ENCODE measurements at places on chromosomes 11 and 22.

DNA sequence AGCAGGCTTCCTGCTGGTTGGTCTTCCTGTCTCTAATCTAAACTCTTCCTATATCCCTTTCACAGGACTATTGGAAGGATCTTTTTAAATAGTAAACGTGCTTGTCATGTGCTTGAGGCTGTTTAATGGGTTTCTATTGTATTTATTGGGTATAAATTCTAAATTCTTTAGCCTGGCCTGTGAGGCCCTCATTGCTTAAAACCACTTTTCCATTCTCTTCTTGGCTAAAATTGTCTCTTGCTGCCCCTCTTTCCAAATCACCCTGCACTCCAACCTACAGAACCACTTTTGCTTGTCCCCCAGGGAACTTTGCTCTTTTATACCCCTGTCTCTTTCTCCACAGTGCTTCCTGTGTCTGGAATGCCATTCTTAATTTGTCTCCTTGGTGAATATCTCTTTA, 46.4 kb upstream of the MUC15 start:
- DNase-seq, result no peak

GRCh38 chr22:45934168-45934564, 42.8 kb downstream of the WNT7B start:
- no peak for DNase-seq

DNA sequence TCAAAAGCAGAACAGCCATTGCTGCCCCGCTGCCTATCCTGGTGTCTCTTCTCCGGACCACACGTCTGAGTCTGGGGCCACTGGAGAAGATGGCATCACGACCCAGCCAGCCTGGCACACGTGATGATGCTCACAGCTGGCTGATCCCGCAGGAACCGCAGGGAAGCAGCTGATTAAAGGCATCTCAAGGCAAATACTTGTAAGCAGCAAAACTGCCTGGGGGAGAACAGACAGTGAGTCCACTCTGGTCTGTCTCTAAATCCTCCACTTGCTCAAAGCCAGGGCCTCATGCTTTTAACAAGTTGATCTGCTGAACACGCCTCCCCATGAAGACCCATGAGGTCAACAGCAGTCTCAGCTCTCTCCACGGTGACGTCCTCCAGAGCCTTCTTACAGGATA, 108.6 kb downstream of the BRD1 start:
- DNase-seq, result no peak

DNA sequence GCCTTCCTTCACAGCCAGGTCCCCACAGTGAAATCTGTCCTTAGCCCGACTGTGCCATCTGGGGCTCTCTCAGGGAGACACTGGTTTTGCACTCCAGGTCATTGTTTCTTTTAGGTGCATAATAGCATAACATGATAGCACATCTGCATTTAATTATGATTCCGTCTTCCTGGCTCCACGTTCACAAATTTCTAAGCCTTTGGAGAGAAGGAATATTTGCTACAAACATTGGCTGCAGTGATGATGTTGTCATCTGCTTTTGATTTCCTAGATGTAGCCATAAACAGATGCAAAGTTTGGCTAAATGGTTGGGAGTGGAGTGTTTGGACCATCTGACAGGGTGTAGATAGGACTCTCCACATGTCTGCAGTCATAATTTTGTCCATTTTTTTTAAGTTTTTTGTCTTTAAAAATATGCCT, 12.0 kb upstream of the CAT start:
- no peak for DNase-seq

- no peak for DNase-seq
These were observed 87.2 kb upstream of the CADM1 start for GRCh38 chr11:115591380-115591779.

GRCh38 chr11:62144641-62145255, 20.9 kb downstream of the INCENP start:
- DNase-seq, result no peak

- no peak for DNase-seq
These were observed 13.0 kb downstream of the ZBED4 start for GRCh38 chr22:49866646-49867045.

- no peak for DNase-seq
These were observed 15.4 kb upstream of the LINC01488 start for GRCh38 chr11:69466039-69466438.

DNA sequence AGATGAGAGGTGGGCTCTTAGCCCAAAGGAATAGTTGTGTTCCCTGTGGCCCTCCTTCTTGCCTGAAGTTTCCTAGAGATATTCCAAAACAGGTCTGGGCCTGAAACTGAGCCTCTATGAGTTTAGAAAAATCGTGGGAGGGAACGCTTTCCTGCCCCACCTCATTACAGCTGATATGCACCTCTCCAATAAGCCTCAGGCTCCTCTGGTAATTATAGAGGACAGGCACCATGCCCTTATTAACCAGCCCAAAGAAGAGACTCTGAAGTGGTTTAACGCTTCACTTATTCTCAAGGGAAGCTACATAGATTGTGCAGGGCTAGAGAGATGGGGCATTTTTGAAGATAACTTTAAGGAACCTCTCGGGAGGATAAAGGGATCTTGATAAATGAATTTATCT, 3.4 kb upstream of the MPZL2 start:
- no peak for DNase-seq

GRCh38 chr11:1669546-1670218, 27.3 kb upstream of the KRTAP5-6 start:
- no peak for DNase-seq

DNA sequence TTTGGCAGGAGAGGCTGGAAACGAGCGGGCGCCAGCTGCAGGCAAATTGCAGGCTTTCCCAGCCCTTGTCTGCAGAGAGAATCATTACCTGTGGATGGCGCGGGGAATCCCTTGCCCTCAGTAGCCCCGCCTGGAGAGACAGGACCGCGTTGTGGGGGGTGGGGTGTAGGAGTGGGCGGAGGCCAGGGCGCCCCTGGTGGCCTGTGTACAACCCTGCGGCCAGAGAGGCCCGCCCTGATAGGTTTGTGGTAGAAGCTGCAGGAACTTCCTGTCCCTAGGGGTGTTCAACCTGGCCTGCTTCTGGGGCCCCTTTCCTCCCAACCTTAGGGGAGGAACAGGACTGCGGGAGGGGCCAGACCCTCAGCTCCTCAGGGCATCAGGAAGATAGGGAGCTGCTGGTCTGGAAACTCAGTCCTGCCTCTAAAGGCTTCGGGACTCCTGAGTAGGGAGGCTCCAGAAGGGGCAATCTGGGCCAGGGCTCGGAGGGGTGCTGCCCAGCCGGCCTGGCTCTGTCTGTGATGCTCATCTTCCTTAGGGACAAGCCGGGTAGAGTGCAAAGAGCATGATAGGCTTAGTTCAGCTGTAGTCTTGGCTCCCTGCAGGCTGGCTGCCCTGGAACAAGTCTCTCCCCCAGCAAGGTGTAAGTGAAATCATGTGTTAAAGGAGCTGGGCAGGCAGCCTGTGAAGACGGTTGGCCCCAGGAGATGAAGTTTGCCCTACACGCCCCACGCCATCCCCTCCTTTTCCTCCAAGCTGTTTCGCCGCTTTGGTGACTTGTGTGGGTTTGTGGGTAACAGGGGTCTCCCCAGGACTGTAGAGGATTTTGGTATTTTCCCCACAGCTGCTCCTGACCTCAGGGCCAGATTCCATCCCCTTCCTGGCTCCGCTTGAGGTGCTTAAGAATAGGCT, 24.1 kb upstream of the SUSD2 start:
- peak; percentile 49 for DNase-seq

DNA sequence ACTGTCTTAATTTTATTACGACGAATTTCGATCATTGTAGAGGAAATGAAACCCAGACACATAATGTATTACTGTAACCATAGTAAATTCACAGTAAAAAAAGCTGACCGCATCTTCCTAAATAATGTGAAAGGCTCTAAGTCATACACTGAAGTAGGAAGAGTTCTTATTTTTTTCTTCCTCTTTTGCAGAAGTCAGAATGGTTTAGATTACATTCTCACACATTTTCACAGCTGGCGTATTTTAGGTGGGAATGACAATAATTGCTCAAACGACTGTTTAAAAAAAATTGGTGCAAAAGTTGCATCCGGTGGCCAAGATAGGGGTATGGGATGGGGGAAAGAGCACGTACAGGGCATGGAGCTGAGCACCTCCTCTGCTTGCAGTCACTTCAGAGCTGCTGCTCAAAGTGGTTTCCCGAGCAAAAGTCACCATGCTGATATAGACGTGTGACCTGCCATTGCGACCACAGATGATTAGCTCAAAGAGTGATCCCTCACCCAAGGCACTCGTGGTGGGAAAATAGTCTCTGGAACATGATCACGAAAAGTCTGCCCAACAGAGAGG, 35.3 kb downstream of the MMP13 start:
- no peak for DNase-seq

DNA sequence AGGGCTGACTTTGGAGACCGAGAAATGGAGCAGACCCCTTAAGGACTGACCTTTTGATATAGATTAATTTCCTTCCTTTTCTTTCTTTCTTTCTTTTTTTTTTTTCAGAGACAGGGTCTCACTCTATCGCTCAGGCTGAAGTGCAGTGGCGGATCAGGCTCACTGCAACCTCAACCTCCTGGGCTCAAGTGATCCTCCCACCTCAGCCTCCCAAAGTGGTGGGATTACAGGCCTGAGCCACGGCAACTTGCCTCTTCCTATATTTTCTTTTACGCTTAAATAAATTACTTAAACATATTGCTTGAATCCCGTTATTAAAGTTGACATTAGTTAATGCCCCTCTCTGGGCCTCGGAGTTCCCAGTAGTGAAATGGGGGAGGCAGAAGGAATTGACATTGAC, 350 bp upstream of the KCTD14 start:
- DNase-seq, result no peak

DNA sequence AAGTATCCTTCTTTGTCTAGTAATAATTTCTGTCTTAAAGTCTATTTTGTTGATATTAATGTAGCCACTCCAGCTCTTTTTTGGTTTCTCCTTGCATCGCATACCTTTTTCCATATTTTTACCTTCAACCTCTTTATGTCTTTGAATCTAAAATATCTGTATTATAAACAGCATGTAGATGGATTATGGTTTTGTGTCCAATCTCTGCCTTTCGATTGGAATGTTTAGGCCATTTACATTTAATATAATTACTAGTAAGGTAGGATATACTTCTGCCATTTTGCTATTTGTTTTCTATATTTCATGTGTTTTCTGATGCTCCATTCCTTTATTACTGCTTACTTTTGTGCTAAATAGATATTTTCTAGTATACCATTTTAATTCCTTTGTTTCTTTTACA, 39.5 kb downstream of the TMPRSS5 start:
- no peak for DNase-seq

GRCh38 chr11:66420671-66421476, at the start of gene NPAS4:
Gene NPAS4, plus strand, starts transcription at chr11:66421035. Its CDS starts 145 bp downstream, at chr11:66421180.
- peak; percentile 77 for DNase-seq

DNA sequence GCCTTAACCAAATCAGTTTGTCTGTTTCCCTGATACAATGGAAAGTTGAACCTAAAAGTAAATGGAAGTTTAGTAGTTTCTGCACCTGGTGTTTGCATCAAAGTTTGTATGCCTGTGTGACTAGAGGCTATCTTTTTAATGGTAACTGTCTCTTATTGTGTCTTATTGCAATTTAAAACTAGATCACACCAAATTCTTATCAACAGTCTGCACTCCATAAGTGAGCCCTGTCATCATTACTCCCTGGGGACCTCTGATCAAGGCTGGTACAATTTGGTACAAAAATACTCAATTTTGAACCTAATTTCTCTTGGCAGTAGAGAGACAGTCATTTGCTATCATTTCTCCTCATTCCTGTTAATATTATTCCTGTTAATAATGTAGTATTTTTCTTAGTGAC, 38.1 kb downstream of the ARHGAP1 start:
- no peak for DNase-seq

DNA sequence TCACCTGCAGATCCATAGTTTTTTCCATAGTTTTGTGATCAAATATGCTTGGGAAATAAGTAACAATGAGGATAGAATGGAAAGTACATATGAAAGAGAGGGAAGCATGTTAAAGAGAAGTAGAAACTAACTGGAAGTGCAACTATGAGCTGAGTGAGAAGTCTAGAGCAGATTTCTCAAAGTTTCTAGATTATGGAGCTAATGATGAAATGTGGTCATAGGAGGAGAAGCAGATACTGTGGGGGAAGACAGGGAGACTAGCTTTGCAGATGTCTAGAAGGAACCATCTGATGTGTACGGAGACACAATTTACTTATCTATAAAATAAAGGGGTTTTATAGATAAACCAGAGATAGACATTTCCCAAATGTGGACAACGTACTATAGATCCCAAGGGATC, 37.1 kb downstream of the RELT start:
- DNase-seq, result no peak

DNA sequence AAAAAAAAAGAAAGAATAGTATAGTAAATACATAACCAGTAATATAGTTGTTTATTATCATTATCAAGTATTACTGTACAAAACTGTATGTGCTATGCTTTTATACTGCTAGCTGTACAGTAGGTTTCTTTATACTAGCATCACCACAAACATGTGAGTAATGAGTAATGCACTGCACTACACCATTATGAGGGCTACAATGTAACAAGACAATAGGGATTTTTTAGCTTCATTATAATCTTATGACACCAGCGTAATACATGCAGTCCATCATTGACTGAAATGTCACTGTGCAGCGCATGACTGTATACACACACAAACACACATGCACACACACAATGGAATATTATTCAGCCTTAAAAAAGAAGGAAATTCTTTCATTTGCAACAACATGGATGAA, 111.5 kb upstream of the ZBED5 start:
- no peak for DNase-seq

GRCh38 chr11:119520966-119521365, 98.0 kb upstream of the THY1 start:
- DNase-seq, result peak; percentile 27

DNA sequence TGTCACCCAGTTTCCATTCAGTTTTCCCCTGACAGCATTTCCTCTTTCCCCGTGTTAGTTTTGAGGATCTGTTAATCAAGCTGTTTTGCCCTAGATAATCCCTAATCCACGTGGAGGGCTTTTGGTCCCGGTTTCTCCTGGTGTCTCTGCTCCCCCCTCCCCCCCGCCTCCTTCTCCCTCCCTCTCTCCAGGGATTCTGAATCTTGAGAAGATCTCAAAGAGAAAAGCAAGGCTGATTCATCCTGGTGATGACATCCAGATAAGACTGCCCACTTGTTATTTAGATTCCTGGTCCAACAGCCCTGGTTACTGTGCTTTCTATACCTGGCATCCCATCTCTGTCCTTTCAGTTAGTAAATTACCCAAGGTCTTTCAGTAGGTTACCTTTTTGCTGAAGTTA, 59.4 kb downstream of the KCNA4 start:
- DNase-seq, result no peak

DNA sequence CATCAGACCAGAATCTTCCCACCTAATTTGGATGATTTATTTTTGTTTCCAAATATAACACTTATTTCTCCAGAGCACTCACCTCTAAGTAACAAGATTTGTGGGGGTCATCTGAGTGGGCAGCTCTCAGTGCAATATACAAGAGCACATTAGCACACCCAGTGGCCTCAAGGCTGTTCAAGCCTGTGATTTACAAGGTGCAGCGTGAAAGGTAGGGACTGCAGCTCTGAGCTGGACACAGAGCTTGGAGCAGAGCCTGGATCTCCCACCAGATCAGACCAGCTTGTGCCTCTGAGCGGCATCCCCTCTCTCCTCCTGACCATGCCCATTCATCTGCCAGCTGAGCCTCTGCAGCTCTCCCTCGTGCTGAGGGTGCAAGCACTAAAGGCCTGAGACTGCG, 323.3 kb upstream of the ZC3H12C start:
- DNase-seq, result no peak

Measured in putamen (tissue), 1 donor.